ENCODE measurements at places on chromosomes 7 and 10.

GRCh38 chr7:103914147-103914899 is 75.1 kb downstream of the RELN start:
- no peak for DNase-seq

- no peak for DNase-seq
These were observed 330.7 kb downstream of the BMPER start for GRCh38 chr7:34236057-34236456.

DNA sequence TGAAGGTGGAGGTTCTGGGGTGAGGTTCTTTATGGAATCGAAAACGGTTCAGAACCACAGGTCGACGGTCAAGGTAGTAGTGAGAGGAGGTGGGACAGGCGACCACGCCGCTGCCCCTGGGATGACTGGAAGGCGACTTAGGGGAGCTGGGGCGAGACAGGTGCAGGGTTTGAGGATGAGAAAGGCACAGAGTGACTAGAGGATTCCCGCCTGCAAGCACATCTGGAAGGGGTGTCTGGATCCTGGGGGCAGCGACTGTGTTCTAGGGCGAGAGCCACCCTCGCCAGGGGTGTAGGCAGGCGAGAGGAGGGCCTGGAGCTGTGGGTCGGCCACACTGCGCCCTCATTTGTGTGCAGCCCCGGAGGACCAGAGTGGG is 468 bp upstream of the IRF5 start:
- no peak for DNase-seq

DNA sequence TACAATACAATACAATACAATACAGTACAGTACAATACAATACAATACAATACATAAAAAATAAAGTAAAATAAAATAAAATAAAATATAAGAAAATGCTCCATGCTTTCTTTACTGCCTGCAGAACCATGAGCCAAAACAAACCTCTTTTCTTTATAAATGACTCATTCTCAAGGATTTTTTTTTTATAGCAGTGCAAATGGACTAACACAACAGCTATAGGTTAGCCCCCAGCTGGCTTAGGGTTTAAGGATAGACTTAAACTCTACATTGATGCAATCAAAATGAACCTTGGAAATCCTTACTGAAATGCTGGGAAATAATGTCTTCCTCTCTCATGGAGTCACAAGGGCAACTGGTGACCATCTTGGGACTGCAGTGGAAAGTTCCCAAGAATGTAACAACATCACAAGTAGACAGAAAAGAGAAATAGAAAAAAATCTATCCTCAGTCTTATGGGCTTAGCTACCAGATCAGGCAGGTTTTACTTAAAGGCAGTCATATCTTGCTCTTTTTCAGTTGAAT is 348.9 kb downstream of the ARL4A start:
- no peak for DNase-seq

DNA sequence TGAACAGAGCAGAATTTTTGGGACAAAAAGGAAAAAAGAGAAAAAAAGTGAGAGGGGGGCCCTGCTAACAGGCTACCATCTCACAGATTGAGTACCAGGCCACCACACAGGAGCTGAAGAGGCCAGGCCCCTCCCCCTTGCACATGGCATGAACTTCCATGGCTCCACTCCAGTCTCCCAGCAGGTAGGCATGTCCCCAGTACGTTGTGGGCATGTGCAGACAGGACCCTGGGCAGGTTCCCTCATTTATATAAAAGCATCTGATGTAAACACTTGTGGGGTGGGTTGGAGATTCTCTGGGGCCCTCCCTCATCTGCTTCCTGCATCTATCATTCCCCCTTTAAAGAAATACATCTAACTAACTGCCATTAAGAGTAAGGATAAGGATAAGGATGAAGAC is 45.0 kb upstream of the AKR1C1 start:
- DNase-seq, result no peak
